Neuronal stem cell (in vitro differentiated cells): ENCODE measurements at places on chromosomes 13 and 19.
A peak's percentile ranks its signal among the peaks of the same experiment; 100 is the strongest.

GRCh38 chr19:35316560-35316959 is 12.4 kb upstream of the CD22 start:
- no peak for DNase-seq

DNA sequence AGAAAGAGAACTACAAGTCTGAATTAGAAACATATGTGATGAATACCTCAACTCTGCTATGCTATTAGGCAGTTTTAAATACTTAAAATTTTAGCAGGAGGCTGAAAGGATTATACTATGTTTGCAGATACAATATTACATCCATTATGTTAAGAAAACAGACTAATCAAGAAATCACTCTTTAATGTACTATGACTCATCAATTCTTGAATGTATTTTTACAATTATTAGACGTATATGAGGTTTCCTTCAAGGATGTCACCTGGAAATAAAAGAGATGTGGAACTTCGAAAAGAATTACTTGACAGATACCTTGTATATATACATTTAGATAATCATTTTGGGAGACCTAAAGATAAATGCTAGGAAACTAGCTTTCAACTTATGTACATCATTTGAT is 835.6 kb upstream of the MIR17HG start:
- no peak for DNase-seq

DNA sequence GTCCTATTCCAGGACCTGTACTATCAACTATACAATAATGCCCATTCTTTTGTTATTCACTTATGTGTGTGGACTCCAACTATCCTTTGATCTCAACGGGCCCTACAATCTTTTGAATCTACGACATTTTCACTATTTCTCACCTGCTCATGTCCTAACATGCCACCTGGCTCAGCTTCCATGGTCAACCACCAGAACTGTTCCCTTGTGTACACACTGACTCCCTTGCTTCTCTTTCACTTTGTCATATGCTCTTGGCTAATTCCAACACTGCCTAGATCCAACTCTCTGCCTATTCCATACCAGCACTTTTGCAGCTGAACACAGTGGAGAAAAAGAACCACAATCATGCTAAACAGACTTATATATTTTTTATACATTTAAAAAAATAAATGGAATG is 53.1 kb downstream of the MICU2 start:
- DNase-seq: no peak

DNA sequence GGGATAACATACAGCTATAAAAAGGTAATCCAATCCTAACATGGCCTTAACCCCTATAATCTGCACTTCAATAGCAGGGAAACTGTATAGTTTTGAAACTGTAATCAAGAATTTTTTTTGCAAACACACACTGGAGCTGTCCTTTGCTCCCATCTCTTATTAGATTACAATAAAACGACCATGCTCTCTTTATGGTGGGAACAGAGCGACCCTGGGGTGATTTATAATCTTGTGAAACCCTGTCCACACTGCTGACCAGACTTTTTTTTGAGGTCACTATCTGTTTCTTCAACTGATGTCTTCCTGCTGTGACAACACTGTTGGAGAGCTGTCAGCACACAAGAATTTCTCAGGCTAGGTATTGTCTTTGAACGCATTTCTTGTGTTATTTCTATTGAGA is 35.3 kb downstream of the DACH1 start:
- DNase-seq: peak; percentile 42

DNA sequence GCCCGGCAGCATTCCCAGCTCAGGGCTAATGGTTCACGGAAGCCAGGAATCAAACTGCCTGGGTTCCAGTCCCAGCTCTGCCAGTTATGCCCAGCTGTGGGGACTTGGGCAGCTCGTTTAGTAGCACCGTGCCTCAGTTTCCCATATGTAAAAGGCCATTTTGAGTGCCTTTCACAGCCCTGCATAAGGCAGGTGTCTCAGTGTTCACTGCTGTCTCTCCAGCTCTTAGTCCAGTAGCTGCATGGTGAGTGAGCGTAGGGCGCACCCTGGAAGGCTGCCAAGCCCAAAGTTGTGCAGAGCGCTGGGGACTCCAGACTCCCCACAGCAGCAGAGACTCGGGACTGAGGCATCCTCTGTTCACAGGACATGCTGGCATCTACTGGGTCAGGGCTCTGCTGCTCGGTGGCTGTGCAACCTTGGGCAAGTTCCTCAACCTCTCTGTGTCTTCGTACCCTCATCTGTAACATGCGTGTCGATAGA is 5.5 kb downstream of the RPL28 start:
- DNase-seq: no peak

DNA sequence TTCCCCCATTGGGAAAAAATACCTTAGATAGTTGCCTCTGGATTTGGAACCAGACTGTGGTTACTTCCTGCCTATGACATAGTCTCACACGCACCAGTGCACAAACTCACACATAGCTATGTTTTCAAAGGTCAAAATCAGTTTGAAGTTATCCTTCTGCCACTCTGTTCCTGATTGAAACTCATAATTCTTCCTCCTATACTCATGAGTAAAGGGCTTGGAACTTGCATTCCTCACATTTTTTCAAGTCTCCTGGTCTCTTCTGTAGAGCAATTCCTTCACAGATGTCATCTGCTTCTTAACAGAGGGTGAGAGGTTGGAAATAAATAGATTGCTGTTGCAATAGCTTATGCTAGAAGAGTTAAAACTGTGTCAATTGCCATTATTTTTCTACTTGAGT is 18.6 kb upstream of the POSTN start:
- no peak for DNase-seq

- DNase-seq: no peak
Measured at GRCh38 chr13:75442736-75443234, 39.2 kb downstream of the TBC1D4 start.

DNA sequence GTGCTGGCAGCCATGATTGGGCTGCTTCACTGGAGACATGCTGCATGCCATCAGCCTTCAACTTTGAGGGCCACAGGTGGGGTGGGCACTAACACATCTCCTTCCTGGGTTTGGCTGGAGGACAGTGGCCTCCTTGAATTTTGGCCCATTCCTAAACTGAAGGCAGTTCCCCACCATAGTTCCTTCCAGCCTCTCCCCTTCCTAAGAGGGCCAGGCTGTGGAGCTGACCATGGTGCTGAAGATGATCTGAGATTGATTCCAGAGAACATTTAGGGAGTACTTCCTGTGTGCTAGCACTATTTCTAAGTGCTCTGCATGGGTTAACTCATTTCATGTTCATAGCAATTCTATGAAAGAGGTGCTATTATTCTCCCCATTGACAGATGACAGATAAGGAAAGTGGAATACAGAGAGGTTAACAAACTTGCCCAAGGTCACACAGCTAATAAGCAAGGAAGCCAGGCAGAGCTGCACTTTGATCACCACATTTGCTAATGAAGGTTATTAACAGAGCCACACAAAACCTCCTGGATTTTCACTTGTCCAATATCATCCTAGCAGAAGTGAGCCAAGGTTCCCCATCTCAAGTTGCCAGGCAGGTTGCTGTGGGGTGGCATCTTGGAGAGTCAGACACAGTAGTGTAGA is 175.3 kb downstream of the ZIC5 start:
- DNase-seq: peak; percentile 80

DNA sequence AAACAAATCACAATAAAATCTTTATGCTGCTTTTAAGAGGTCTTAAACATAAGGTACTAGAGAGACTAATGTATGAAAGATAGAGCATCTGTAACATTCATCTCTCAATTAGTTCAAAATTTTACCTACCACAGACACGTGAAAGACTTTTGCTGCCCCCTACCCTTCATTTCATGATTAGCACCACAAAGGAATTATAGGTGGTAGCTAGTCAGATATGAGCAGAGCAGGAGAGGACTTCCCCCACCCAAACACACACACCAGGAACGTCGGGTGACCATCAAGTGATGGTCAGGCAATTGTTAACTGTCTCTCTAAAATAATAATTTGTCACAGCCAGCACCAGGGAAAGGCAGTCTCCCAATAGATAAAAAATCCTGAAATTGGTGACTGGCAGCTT is 1531.7 kb upstream of the SPRY2 start:
- peak; percentile 8 for DNase-seq
